ENCODE measurements at places on chromosomes 3 and 15.
A peak's percentile ranks its signal among the peaks of the same experiment; 100 is the strongest.

- no peak for DNase-seq
Observed at GRCh38 chr15:38883987-38884386, 319.4 kb upstream of the RASGRP1 start.

DNA sequence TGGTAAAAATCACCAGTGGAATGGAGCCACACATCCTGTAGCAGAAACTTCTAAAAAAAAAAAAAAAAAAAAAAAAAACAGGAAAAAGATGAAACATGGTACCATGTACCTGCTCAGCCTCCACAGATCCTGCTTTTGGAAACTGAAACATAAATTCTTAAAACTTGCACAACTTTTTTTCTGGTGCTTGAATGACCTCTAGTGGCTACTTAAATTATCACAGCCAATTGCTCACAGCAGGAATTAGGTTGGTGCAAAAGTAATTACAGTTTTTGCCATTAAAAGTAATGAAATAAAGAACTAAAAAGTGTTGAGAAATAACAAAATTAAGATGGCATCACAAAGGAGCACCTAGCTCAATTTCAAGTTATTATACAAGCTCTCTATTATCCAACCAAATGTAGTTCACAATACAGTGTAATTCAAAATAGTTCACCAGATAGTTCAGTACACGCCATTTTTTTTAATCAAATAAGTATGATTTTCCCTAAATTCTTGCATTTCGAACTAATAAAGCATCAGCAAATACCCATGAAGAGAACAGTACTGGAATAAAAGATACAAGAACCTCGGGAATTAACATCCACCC, 80.6 kb downstream of the ULK4 start:
- peak; percentile 13 for DNase-seq

- peak; percentile 22 for DNase-seq
Observed at GRCh38 chr15:64842096-64842939, 603 bp downstream of the PLEKHO2 start.

DNA sequence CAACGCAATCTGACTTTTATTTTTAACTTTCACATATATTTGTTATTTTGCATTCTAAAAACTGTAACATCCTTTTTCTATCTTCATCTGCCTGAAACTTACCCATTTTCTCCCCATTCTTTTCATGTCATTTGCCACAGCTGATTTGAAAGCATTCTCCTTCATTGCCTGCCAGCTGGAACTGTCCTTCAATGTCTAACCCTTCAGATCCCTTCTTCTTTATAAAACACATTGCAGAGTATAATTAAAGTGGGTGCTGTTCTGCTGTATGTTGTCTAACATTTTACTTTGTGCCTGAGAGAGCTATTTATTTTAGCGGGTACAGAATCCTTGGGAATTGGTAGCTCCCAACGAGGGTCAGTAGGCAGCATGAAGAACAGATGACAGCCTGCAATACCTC, 827.4 kb downstream of the IGSF11 start:
- DNase-seq = no peak

DNA sequence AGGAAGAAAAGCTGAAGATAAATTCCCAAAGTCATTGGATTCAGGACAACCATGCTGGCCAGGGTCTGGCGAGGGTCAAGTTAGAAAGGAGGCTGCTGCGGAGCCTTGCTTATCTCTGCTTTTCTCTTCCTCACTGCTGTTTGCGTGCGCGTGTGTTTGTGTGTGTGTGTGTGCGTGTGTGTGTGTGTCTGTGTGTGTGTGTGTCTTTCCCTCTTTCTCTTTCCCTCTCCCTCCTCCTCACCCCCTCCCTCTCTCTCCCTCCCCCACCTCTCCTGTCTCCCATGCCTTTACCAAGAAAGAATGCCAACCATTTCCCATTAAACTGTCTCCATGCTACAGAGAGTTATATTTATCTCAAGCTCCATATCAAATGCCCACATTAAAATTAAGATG, at the start of gene COLQ:
Gene COLQ, minus strand, starts transcription at position 134 of the 393 bp plus-strand sequence. Its CDS starts 81 bp downstream, at position 53.
- DNase-seq = peak; percentile 22
